Stimulated activated CD8-positive, alpha-beta memory T cell treated with anti-CD3 and anti-CD28 coated beads, Interleukin-4, amount 100 ng/mL, for 4 hours (primary cell): ENCODE measurements at places on chromosomes 5 and 9.

DNA sequence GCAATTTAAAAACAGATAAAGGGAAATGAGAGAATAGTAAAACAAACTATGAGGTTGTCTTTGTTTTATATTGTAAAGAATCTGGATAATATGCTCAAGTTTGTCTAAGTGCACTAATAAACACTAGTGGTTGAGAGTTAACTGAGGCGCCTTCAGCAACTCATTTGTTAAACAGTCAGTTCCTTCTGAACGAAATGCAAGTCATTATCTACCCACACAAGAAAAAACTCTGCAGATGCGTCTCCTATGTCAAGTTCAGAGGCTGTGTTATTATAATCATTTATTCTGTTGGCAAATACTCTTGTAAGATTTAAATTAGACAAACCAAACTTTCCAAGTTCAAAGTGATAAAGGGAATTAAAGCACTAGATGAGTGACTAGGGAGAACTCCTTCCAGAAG lies 20.3 kb upstream of the PCA3 start:
- DNase-seq, result no peak

DNA sequence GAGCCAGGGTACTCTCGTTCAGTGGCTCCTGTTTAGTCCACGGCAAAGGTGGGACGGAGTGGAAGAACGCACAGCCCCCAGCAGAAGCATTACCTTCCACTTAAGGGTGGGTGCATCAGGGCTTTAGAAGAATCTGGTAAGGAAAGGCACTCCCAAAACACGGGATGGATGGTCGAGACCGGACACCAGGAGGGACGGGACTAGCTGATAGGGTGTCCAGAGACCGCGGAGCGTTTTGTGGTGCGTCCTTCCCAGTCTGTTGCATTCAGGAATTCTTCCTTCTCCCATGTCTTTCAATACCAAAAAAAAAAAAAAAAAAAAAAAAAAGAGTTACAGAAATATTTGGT lies 545 bp upstream of the CTSV start:
- no peak for DNase-seq

- no peak for DNase-seq
Measured at GRCh38 chr9:19457693-19458009, 48.8 kb downstream of the ACER2 start.

DNA sequence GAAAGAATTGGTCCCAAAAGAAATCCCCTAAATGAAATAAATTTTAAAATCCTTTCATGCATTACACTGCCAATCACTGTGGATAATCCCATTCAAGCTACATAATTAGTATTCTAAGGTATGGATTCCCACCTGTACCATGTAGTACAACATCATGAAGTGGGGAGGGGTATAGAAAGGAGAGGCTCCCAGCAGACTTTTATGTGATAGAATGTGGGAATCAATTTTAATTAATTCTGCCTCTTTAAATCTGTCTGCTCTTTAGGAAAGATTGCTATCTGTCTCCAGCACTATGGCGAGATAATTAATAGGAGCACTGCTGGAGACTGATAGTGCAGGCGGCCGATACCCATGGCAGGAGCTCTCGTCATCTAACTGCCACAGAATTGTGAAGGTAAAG lies 95.4 kb downstream of the CDH12 start:
- DNase-seq, result no peak

- DNase-seq, result no peak
Measured at GRCh38 chr9:130570208-130570607, 9.2 kb upstream of the FUBP3 start.

- no peak for DNase-seq
Measured at GRCh38 chr9:29981013-29981412, 2403.4 kb upstream of the ACO1 start.

- DNase-seq, result no peak
Measured at GRCh38 chr5:168055961-168056360, 235.5 kb upstream of the WWC1 start.

DNA sequence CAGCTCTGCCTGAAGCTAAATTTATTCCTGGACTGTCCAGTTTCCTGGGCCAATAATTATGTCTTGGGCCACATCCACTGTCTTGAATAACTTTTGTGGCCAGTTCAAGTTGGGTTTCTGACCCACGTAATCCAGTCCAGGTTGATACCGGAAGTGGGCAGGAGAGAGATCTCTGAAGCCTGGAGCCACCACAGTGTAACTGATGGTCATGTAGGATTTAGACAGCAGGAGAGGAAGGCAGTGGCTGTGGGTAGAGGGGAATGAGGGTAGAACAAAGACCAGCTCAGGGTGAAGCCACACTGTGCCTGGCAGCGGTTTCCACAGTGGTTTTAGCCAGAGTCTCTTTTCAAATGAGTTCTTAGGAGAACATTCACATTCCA lies 30.2 kb downstream of the SH3PXD2B start:
- DNase-seq, result no peak

- DNase-seq, result no peak
Measured at GRCh38 chr5:149089796-149090195, 26.9 kb upstream of the SH3TC2 start.

GRCh38 chr9:6816581-6816980 lies 58.8 kb downstream of the KDM4C start:
- no peak for DNase-seq

DNA sequence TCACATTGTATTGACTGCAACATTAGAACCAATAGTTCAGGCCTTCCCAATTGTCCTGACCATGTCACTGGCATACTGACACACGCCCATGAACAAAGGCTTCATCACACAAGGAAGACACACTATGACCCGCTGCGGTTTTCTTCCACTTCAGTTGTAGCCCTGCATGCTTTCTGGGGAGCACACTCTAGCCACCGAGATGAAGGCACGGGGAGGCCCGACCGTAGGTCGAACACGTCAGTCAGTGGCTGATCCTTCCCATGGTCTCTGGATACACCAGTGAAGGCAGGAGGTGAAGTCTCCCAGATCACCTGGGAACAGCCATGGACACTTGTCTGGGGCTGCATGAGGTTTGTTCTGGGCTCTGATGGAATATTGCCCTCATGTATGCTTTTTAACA lies 224.7 kb downstream of the FSTL4 start:
- DNase-seq, result no peak

GRCh38 chr5:74421377-74421776 lies 219.2 kb downstream of the ENC1 start:
- DNase-seq, result no peak
